ENCODE measurements at places on chromosomes 2 and 18. TPM values are rescaled to one million over a fixed set of nuclear protein-coding genes. Genes with fewer than 3 reads are reported as not detected.

Gene CCDC68
- 9.4 TPM for polyA plus RNA-seq

Gene EML6
- not detected for polyA plus RNA-seq

Gene ANO7
- polyA plus RNA-seq, result not detected

Gene SERPINB10
- not detected for polyA plus RNA-seq

Measured in aorta (tissue), 5 donors.